Right ventricle myocardium inferior (tissue), 1 donor: ENCODE measurements at places on chromosomes 5 and 9. TPM values are rescaled to one million over a fixed set of nuclear protein-coding genes. Genes with fewer than 3 reads are reported as not detected.
A peak's percentile ranks its signal among the peaks of the same experiment; 100 is the strongest.

Gene SLC46A2
- not detected for total RNA-seq

Gene LEAP2
- total RNA-seq = 1.1 TPM

Gene FOXD4L4
- total RNA-seq = not detected

Gene PDE6A
- total RNA-seq = 0.05 TPM

Gene RMI1
- total RNA-seq = 7.3 TPM

Gene NR5A1
- total RNA-seq = not detected

Gene CTSV
- total RNA-seq = not detected

Gene MED22
- total RNA-seq = 20.8 TPM

Gene DNM1
- 6.1 TPM for total RNA-seq

DNA sequence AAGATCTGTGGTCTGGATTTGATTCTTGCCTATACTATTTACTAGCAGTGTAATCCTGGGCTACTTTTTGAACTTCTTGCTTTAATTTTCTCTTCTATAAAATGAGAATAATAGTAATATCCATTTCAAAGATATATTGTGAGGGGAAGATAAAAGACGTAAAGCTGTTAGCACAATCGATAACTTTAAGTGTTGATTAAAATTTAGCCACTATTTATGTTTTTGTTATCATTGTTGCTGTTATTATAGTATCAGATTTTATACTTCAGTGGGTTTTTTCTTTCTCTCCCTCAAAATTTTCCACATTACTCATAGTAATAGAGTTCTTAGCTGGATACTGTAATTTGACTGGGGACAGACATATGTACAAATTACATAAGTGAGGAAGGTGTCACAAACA lies 42.0 kb downstream of the STX17 start:
- DNase-seq = no peak

- peak; percentile 34 for DNase-seq
Measured at GRCh38 chr5:109191153-109191558, 218.6 kb downstream of the PJA2 start.

DNA sequence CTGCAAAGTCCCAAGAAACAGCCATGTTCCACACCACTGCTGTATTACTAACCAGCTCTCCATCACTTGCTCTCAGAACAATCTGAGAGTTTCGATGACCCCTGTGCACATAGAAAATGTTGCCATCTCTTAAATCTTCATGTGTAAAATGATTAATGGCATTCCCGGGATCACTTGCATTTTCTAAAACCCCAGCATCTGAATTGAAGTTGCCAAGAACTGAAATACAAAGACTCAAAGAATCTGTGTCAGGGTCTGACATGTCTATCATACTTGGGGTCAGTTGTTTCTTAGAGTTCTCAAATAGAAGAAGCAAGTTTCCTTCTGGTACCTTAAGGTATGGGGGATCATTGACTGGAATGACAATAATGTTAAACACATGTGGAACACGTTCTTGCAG lies 115.1 kb downstream of the ESM1 start:
- no peak for DNase-seq

DNA sequence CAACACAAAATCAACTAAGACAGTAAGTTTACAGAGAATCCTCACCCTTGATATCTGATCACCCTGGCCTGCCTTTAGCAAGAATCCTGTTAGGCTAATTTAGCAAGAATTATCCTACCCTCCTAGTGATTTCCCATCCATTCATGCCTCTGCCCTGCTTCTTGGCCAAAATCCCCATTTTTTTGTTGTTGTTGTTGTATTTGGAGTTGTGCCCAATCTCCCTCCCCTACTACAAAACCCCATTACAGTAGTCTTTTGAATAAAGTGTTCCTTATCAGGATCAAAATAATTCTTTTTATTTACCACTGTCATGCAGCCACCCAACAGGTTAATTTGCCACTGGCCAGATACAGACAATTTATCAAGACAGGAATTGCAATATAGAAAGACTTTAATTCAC lies 58.5 kb upstream of the CLINT1 start:
- no peak for DNase-seq

GRCh38 chr5:150077060-150077459 lies 9.3 kb downstream of the CSF1R start:
- no peak for DNase-seq

DNA sequence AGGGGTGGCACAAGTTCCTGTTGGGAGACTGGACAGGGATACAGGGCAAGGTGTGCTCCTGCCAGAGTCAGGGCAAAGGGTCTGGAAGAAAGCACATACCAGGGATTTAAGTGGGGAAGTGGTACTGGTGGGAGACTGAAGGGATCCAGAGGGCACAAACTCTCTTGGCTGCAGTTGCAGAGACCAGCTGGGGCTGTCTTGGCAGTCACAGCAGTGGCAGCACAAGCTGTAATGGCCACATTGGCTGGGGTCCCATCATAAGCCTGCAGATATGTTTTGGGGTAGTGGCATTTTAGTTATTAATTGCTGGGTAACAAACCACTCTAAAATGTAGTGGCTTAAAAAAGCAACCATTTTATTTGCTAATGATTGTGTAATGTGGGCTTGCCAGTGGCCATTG lies 492.2 kb downstream of the ENC1 start:
- no peak for DNase-seq

GRCh38 chr9:101618698-101619097 lies 23.9 kb upstream of the PPP3R2 start:
- DNase-seq = no peak

GRCh38 chr9:76911971-76912370 lies 6.1 kb upstream of the PRUNE2 start:
- DNase-seq = no peak

- no peak for DNase-seq
Measured at GRCh38 chr9:122219856-122220672, 8.7 kb downstream of the LHX6 start.

DNA sequence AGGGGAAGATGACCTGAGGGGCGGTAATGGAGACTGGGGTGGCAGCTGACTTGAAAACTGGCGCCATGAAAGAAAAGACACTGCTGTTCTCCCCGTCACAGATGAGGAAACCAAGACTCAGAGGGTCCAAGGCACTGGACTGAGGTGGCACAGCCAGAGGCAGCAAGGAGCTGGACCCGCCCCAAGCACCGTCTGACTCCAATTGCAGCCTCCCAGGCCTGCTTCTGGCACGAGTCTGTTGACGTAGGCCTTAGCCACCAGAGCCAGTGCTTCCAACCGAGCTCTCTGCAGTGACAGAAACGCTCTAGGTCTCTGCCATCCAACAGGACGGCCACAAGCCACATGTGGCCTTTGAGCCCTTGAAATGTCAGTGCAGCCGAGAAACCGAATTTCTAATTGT lies 193.2 kb downstream of the OLFM1 start:
- DNase-seq = no peak

- DNase-seq = no peak
Measured at GRCh38 chr5:14185326-14186058, 42.4 kb downstream of the TRIO start.
